Activated T-helper 1 cell treated with anti-CD3 and anti-CD28 coated beads, Interleukin-12 subunit alpha, Interleukin-12 subunit beta, Interleukin-2, Interleukin-4 antibody, amounts not matched to agents 30 ng/mL and 10 ng/mL and 1 ng/mL, durations not matched to agents 14 hours and 24 hours and 36 hours (primary cell): ENCODE measurements at places on chromosomes 16 and 17. TPM values are rescaled to one million over a fixed set of nuclear protein-coding genes. Genes with fewer than 3 reads are reported as not detected.

- DNase-seq = peak; percentile 48
Observed at GRCh38 chr17:55344514-55344997, 77.1 kb downstream of the MMD start.

GRCh38 chr17:30337393-30337999 is 3.6 kb upstream of the TMIGD1 start:
- no peak for DNase-seq

- no peak for DNase-seq
Observed at GRCh38 chr17:38326996-38327792, 16.6 kb downstream of the GPR179 start.

DNA sequence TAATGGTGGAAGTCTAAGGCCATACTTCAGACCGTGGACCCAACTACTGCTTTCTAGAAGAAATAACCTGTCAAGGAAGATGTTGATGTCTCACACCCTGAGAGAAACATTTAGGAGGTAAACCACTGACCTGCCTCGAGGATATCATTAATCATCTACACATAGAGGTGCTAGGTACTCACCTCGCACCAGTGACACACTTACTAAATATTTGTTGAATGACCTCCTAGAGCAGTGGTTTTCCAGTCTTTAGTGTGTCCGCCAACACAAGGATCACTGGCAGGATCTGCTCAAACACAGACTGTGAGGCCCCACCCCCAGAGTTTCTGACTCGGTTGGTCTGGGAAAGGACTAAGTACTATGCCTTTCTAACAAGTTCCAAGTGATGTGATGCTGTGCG is 197.4 kb upstream of the CACNG5 start:
- DNase-seq = no peak

GRCh38 chr16:3017794-3018506 is at the start of gene CLDN6:
Gene CLDN6, minus strand, starts transcription at chr16:3018183. Its CDS starts 2,162 bp downstream, at chr16:3016021.
- DNase-seq = no peak

- DNase-seq = no peak
Observed at GRCh38 chr16:20946015-20946629, 45.6 kb downstream of the LYRM1 start.

DNA sequence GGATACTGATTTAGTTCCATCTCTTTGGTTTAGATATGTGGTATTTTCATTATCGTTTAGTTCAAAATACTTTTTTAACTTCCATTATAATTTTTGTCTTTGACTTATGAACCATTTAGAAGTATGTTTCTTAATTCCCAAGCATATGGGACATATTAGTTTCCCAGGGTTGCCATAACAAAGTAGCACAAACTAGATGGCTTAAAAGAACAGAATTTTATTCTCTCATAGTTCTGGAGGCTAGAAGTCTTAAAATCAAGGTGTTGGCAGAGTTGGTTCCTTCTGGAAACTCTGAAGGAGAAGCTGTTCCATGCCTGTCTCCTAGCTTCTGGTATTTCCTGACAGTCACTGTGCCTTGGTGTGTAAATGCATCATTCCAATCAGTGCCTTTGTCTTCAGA is 291.5 kb upstream of the AXIN2 start:
- no peak for DNase-seq

DNA sequence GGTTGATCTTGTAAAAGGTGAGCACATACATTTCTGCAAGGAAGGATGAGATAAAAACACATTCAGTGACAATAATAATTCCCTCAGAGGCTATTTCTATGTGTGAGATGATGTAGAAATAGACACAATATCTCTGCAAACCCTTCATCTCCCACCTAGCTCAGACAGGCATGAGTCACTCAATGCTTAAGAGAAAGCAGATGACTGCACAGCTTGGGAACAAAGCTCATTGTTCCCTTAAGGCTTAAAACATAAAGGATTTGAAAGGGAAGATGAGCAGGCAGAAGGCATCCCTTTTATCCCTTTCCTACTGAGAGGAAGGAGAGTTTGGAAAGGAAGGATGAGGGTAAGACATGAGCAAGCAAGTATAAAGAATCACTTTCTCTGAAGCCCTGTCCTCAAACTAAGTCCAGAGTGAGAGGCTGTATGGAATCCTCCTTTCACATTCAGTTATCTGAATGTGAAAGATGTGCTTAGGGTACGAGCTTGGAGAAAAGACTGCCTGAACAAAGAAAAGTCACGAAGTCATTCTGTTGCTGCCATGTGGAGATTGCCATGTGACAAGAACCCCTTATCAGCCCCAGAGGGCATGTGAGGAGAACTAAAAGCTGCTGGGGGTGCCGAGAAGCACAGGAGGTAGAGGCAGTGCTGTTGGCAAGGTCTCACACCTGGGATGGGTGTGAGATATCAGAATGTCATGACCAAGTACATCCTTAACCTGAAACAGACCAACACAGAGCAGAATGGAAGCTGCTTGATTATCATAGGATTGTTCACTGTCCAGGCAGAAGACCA is 58.2 kb downstream of the CNTNAP4 start:
- no peak for DNase-seq

GRCh38 chr16:30986129-30986991 is 1.4 kb downstream of the HSD3B7 start:
- no peak for DNase-seq

DNA sequence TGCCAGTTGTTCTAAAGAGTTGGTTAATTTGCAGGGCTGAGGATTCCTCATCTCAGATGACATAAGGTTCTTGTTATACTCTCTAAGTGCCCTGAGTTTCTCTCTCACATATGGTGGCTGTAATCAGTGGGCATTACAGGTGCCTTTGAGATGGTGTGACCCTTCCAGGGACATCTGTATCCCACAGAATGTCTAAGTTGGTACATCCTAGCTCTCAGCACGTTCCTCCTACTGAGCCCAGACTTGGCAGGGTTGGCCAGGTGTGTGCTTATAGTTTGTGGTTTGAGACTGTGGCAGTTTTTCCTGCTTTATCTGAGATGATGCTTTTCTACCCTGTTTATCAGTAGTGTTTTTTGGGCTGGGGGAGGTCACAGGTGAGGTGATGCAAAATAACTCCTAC is 36.3 kb downstream of the SPECC1 start:
- no peak for DNase-seq

DNA sequence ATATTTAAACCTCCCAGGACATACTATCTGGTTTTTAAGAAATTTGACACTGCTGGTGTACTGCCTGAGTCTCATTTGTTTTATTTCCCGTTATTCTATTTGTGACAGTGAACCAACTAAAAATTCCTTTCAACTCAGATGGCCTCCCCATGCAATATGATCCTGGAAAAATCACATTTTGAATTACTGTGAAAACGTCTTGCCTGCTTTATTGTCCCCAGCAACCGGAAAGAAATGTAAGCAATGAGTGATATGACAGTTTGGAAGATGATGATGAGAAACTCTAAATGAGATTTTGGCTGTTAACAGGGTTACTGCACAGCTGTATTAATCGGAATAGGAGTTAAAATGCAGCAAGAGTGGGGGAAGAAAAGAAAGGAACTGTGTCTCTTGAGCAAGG is 590.7 kb upstream of the CDH5 start:
- no peak for DNase-seq

GRCh38 chr17:8173871-8174322 is 2.3 kb downstream of the TMEM107 start:
- no peak for DNase-seq

- peak; percentile 59 for DNase-seq
Observed at GRCh38 chr17:29116804-29117753, 63.1 kb downstream of the MYO18A start.

- DNase-seq = no peak
Observed at GRCh38 chr16:10618710-10619209, 38.4 kb upstream of the EMP2 start.

GRCh38 chr17:49515196-49515770 is 20.2 kb downstream of the NGFR start:
- no peak for DNase-seq

GRCh38 chr16:55021595-55022475 is 91.2 kb downstream of the IRX5 start:
- no peak for DNase-seq

DNA sequence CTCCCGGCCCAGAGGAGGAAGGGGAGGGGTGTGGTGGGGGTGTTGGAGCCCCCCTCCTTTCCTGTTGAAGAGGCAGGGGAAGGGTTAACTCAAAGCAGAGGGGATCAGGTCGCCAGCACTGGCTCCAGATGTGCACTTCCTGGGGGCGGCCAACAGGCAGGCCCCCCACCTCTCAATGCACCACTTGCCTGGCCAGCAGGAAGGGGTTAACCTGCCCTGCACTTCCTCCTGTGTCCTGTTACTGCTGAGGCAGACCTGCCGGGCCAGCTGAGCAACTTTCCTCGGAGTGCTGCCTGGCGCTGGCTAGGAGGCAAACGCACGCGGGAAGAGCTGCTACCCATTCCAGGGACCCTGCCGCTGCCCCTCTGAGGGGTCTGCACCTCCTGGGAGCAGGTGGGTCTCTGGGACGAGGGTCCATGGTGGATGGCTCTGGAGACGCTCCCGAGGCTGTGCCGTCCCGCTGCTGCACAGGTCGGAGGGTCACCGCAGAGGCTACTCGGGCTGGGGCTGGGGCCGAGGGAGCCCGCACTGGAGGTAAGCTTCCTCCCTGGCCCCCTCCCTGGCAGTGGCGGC is at the start of gene EPN3:
Gene EPN3, plus strand, starts transcription at position 284 of the 573 bp plus-strand sequence. CDS start 3,822 bp downstream, outside the sequence.
- DNase-seq = no peak

GRCh38 chr16:23026784-23027362 is 122.4 kb downstream of the USP31 start:
- no peak for DNase-seq

DNA sequence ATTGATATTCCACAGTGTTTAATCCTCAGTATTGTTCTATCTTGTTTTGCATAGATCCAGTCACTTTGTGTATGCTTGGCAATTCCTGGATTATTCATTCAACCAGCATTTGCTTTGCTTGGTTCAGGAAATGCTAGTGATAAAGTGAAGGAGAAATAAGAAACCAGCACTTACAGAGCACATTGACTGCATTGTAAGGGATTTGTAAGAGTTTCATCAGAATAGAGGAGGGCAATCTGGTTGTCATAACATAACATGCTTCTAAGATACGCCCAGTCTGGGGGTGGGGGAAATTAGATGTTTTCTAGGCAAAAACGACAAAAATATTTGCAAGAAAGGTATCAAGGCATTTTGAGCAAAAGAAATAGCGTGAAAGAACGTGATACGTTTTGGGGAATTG is 40.4 kb downstream of the TNRC6A start:
- no peak for DNase-seq

GRCh38 chr17:75693500-75694481 is 26.7 kb downstream of the SAP30BP start:
- no peak for DNase-seq

- peak; percentile 63 for DNase-seq
Observed at GRCh38 chr17:416293-417206, 63.9 kb upstream of the RPH3AL start.

DNA sequence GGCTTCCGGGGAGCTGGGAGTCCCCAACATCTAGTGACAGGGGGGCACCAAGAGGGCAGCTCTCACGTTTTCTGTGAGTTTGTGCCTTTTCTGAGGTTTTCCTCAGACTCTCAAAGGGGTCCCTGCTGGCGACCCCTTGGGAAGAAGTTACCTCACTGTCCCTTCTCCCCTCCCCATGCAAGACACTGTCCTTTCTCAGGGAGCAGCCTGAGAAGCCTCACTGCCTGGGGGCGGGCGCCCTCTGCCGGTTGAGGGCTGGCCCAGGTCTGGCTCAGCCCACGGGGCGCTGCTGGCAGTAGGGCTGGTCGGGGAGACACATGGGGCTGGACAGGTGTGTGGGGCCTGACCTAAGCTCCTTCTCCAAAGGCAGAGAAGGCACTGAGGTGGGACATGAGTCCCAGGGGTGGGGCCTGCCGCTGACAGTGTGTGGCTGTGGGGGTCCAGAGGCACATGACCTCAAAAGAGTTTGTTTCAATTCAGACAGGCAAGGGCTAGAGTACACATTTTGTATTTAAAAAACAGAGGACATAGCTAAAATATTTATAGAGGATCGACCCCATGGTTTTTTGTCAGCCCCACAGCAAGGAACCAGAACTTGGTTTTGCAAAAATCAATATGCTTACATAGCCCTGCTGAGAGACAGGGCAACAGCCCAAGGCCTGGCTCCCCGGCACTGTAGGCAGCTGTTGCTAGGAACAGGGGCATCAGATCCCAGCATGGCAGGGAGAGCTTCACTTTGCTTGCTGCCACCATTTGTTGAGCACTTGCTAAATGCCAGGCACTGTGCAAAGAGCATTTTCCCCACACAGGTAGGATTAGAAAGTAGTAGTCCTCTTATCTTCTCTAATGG is 18.5 kb upstream of the ALDH3A1 start:
- peak; percentile 67 for DNase-seq

DNA sequence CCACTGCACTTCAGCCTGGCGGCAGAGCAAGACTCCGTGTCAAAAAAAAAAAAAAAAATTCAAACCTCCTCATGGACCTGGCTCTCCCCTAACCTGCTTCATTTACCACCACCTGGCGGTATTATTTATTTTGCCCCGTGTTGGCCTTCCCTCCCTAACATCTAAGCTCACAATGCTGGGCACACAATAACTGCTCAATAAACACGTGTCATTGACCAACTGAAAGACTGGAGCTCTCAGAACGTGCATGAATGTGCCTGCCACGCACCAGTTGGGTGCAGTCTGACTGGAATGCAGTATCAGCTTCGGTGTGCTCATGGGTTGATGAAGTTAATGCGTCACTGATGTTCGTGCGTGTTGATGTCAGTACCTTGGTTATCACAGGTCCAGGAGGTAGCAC is 64.4 kb upstream of the CDC42EP4 start:
- no peak for DNase-seq

- no peak for DNase-seq
Observed at GRCh38 chr17:42460371-42460770, 1.7 kb downstream of the ATP6V0A1 start.

- no peak for DNase-seq
Observed at GRCh38 chr17:75240394-75241142, 20.8 kb downstream of the GGA3 start.

DNA sequence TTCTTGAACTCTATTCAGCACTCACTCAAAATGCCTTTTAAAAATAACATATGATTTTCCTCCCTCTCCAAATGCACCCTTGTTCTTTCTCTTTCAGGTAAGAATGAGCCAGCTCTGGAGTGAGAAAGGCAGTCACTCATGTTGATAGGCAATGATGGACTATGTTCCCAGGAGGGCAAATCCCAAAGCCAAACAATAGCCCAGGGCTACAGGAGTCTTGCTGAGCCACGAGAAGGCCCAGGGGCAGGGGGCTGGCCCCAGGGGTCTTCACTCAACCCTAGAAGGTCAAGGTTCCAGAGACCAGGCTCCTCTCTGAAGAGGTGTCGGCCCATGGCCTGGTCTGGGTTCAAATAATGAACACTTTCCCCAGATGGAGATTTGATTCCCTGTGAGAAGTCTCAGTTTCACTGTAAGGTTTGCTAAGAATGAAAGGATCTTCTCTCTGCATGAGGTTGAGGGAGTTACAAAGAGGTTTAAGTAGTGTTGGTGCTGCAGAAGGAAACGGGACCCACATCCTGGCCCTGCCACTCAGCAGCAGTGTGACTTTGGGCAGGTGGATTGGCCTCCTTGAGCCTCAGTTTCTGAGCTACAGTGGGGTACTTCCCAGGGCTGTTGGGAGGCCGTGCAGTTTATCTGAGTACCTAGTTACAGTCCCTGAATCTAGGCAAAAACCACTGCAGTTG is 49.0 kb downstream of the RTN4RL1 start:
- DNase-seq = no peak

The GRAP gene
- 10.2 and 13.3 TPM in 2 replicates for total RNA-seq

The ABCC11 gene
- not detected in 2 replicates for total RNA-seq

The BFAR gene
- 59.8 and 64.8 TPM in 2 replicates for total RNA-seq

The PLA2G10 gene
- not detected in 2 replicates for total RNA-seq

The FOXC2 gene
- total RNA-seq = not detected in 2 replicates

The TBC1D3C gene
- 0.20 TPM in 1 of 2 replicates, not detected in the other for total RNA-seq
